ENCODE measurements at places on chromosomes 7 and 10. TPM values are rescaled to one million over a fixed set of nuclear protein-coding genes. Genes with fewer than 3 reads are reported as not detected.

Gene BAZ1B
- 20.1 TPM for polyA plus RNA-seq

Gene NAT16
- polyA plus RNA-seq, result 0.35 TPM

Gene TAS2R4
- polyA plus RNA-seq, result 0.22 TPM

Gene TUBGCP2
- polyA plus RNA-seq, result 35.0 TPM

Gene IGF2BP3
- 0.45 TPM for polyA plus RNA-seq

Gene HKDC1
- 2.6 TPM for polyA plus RNA-seq

Gene ELFN1
- polyA plus RNA-seq, result 5.5 TPM

Gene GALNT11
- 24.6 TPM for polyA plus RNA-seq

Gene GIMAP5
- 7.2 TPM for polyA plus RNA-seq

Gene GLRX3
- polyA plus RNA-seq, result 65.7 TPM

Gene IGFBP1
- polyA plus RNA-seq, result 0.06 TPM

Gene CALHM1
- polyA plus RNA-seq, result not detected

Gene CYP2C8
- 1.1 TPM for polyA plus RNA-seq

Gene SPDYE2B
- not detected for polyA plus RNA-seq

Gene ZNF394
- polyA plus RNA-seq, result 20.8 TPM

Gene SNCG
- 142 TPM for polyA plus RNA-seq

Gene IDI2
- polyA plus RNA-seq, result 0.07 TPM

Gene SHTN1
- 3.2 TPM for polyA plus RNA-seq

Gene PDK4
- 106 TPM for polyA plus RNA-seq

Gene CELF2
- 26.0 TPM for polyA plus RNA-seq

Gene GSTO2
- polyA plus RNA-seq, result 0.56 TPM
